Spinal cord (tissue), 10 donors: ENCODE measurements at places on chromosomes 2 and 18. TPM values are rescaled to one million over a fixed set of nuclear protein-coding genes. Genes with fewer than 3 reads are reported as not detected.

EFR3B gene
- total RNA-seq, result 14.4 TPM

MC4R gene
- 1.3 TPM for total RNA-seq

SRD5A2 gene
- 0.17 TPM for total RNA-seq

TP53I3 gene
- total RNA-seq, result 62.5 TPM

RAB27B gene
- 13.3 TPM for total RNA-seq

REL gene
- 8.7 TPM for total RNA-seq

CABYR gene
- total RNA-seq, result 9.1 TPM

ZBTB7C gene
- total RNA-seq, result 15.7 TPM

CCDC74B gene
- 17.6 TPM for total RNA-seq

LHCGR gene
- 0.66 TPM for total RNA-seq

SAG gene
- total RNA-seq, result 0.69 TPM

KIAA2012 gene
- total RNA-seq, result 1.2 TPM

ICOS gene
- 0.20 TPM for total RNA-seq

VRK2 gene
- total RNA-seq, result 11.0 TPM

VAMP5 gene
- 13.7 TPM for total RNA-seq

KYNU gene
- total RNA-seq, result 2.4 TPM

LYPD1 gene
- total RNA-seq, result 50.9 TPM

DHRS9 gene
- 2.5 TPM for total RNA-seq

ALLC gene
- total RNA-seq, result 2.3 TPM

IGFBP2 gene
- total RNA-seq, result 741 TPM

LYG2 gene
- total RNA-seq, result not detected

GPR55 gene
- total RNA-seq, result not detected

NYAP2 gene
- 3.7 TPM for total RNA-seq

PID1 gene
- 41.4 TPM for total RNA-seq

FAM124B gene
- total RNA-seq, result 6.8 TPM

TET3 gene
- 13.1 TPM for total RNA-seq

BCL2 gene
- total RNA-seq, result 34.4 TPM

IL1RL1 gene
- 1.1 TPM for total RNA-seq

C1GALT1C1L gene
- total RNA-seq, result 1.3 TPM

IL36RN gene
- not detected for total RNA-seq

INSIG2 gene
- 22.3 TPM for total RNA-seq

NCKAP5 gene
- 8.9 TPM for total RNA-seq

LIMS4 gene
- total RNA-seq, result 0.89 TPM

RTKN gene
- 52.5 TPM for total RNA-seq

MC2R gene
- not detected for total RNA-seq

RAB10 gene
- total RNA-seq, result 120 TPM

NR4A2 gene
- 4.0 TPM for total RNA-seq

RESP18 gene
- 2.8 TPM for total RNA-seq

FRZB gene
- total RNA-seq, result 21.8 TPM

NXPH2 gene
- total RNA-seq, result 14.5 TPM

FBXO36 gene
- 10.6 TPM for total RNA-seq

STK39 gene
- 51.5 TPM for total RNA-seq

SETBP1 gene
- total RNA-seq, result 30.9 TPM

CHRNA1 gene
- 0.20 TPM for total RNA-seq

SCN9A gene
- 18.6 TPM for total RNA-seq

ALPP gene
- total RNA-seq, result not detected

GNAL gene
- 67.0 TPM for total RNA-seq

PFN4 gene
- total RNA-seq, result 4.5 TPM

LIPG gene
- 3.6 TPM for total RNA-seq

DAW1 gene
- total RNA-seq, result 16.6 TPM

ANO7 gene
- total RNA-seq, result 0.89 TPM

NOSTRIN gene
- total RNA-seq, result 11.8 TPM
